Gastrocnemius medialis (tissue), 4 donors: ENCODE measurements at places on chromosomes 1 and 21.

DNA sequence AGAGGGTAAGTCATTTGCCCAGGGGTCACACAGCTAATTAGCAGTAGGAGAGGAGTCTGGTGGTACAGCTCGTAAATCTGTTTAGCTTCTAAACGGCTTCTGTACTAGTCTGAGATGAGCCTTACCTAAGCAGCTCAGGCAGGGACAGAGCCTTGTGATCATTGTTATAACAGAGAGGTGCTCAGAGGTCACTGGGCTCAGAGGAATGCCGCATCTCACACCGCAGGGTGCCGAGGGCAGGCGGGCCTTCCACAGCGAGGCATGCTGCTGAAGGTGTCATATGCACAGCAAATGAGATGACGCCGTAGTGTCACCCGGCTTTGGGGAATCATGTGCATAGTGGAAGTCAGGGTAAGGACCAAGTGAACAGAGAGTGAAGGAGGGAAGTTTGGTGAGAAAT, 305.2 kb upstream of the FMN2 start:
- DNase-seq, result no peak

- DNase-seq, result no peak
Measured at GRCh38 chr1:115006191-115006590, 23.4 kb upstream of the TSHB start.

DNA sequence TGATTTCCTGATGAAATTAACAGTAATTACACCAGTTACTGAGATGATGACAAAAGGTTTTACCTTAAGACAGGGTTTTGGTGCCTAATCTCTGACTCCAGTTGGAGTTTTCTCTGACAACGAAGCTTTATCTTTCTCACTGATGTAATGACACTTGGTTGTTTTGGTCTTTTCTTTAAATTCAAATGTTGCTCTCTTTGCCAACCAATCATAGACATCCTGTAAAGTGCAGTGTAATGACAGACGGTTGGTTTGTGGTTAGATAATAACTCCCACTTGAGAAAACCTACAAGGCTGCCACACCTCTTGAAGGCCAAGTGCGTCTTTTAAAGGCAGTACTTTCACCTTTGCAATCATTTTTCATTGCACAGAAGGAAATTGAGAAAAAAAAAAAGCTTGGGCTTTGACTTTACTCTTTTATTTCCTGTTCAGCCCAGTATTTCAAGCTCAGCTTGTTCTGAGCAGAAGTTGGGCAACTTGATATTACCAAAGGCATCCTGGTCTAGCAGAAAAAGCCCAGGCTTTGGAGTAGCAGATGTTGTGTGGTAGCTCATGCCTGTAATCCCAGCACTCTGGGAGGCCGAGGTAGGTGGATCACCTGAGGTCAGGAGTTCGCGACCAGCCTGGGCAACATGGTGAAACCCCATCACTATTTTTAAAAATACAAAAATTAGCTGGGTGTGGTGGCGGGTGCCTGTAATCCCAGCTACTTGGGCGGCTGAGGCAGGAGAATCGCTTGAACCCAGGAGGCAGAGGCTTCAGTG, 14.9 kb downstream of the PDIK1L start:
- no peak for DNase-seq

GRCh38 chr21:35377505-35378090, 328.5 kb upstream of the RUNX1 start:
- DNase-seq, result no peak

DNA sequence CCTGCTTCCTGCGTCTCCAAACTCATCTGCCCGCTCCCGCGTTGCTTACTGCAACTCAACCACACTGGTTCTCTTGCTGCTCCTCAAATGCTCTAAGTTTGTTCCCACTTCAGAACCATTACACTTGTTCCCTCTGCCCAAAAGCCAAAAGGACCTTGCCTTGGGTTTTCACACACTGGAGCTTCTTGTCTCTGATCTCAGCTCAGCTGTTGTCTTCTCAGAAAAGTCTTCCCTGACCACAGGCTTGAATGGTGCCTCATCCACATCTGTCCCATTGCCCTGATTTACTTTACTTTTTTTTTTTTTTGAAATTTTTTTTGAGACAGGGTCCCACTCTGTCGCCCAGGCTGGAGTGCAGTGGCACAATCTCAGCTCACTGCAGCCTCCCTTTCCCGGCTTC, 44.3 kb upstream of the SYT14 start:
- no peak for DNase-seq

DNA sequence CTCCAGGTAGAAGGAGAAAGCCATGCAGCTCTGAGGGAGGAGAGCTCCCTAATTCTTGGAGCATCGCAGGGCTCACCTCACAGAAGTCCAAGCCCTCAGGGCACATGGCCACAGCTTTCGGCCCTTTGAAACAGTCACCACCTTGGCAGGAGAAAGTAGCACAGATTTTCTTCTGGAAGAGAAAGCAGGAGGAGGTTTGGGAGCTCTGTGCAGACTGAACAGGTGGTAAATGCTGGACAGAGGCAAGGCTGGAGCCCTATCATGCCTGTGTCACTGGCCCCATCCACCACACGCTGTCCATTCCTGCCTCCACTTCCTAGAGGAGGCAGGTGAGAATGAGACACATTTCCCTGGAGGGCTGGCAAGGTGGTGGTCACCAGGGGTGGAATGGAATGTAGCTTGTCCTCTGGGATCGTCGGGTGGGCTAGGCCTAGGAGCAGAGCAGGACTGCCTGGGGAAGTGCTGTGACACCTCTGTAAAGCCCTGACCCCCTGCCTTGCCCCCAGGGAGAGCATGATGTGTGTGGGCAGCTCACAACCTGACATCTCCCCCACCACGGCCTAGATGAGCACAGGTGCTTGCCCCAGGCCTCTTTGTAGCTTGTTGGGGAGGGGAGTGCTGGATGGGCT, 2.8 kb upstream of the INPP5B start:
- no peak for DNase-seq

DNA sequence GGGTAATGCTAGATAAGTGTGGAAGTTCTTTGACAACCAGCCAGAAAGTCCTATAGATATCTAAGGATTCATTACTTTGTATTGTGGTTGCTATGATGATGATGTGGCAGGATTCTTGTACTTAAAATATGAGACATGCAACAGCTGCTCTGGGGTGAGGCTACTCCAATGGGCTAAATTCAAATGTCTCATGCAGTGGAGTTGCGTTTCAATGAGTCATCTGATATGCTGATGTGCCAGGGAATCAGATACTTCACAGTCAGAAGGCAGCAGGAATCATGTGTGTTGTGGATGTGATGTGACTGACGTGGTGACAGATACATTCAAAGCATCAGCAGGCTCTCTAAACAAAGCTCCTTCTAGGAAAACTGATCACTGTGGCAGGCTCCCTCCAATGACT, 66.5 kb downstream of the TSEN15 start:
- DNase-seq, result peak; percentile 65

DNA sequence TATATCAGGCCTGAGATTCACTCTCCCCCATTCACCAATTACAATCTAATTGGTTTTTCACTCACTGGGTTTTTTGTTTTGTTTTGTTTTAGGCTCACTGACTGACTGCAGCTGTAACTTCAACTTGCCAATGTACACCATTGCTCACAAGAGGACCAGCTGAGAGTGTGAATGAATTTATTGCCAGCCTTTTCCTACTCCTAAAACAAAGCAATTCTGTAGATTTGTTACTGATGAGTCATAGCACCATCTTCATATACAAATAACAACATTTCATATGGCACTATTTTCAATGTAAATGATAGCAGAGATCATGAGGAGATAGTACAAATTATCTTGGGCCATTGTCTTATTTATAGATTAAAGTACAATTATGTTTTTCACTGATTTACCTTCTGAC, 76.0 kb upstream of the DPYD start:
- no peak for DNase-seq

GRCh38 chr1:162136760-162137159, 67.3 kb downstream of the NOS1AP start:
- no peak for DNase-seq

DNA sequence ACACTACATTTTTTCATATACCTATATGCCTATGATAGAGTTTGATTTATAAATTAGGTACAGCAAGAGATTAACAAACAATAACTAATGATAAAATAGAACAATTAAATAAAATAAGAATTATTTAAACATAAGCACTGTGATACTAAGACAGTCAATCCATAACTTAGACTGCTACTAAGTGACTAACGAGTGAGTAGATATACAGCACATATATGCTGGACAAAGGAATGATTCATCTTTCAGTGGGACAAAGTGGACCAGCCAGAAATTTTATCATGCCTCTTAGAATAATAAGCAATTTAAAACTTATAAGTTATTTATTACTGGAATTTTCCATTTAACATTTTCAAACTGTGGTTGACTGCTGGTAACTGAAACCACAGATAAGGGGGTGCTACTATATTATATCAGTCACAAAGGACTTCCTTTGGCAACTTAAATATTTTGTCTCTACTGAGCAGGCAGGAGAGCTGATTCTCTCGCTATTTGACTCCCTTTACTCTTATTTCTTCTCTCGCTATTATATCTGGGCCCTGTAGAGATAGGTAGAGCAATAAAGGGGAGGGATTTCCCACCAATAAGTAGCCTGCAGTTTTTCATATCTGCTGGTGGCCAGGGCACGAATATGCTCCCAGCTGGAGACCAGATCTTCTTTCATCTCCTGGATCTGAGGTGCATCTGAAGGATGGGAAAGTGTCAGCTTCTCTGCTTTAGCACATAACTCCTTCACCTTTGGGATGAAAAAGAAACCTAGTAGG, 10.8 kb downstream of the SPTA1 start:
- no peak for DNase-seq

DNA sequence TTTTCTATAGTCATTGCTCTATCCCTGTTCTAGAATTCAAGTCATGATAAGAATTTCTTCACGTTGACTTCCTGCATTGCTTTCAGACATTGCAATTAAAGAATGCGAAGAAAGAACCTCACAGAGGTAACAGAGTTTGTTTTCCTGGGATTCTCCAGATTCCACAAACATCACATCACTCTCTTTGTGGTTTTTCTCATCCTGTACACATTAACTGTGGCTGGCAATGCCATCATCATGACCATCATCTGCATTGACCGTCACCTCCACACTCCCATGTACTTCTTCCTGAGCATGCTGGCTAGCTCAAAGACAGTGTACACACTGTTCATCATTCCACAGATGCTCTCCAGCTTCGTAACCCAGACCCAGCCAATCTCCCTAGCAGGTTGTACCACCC, 10.6 kb downstream of the APCS start:
- no peak for DNase-seq

DNA sequence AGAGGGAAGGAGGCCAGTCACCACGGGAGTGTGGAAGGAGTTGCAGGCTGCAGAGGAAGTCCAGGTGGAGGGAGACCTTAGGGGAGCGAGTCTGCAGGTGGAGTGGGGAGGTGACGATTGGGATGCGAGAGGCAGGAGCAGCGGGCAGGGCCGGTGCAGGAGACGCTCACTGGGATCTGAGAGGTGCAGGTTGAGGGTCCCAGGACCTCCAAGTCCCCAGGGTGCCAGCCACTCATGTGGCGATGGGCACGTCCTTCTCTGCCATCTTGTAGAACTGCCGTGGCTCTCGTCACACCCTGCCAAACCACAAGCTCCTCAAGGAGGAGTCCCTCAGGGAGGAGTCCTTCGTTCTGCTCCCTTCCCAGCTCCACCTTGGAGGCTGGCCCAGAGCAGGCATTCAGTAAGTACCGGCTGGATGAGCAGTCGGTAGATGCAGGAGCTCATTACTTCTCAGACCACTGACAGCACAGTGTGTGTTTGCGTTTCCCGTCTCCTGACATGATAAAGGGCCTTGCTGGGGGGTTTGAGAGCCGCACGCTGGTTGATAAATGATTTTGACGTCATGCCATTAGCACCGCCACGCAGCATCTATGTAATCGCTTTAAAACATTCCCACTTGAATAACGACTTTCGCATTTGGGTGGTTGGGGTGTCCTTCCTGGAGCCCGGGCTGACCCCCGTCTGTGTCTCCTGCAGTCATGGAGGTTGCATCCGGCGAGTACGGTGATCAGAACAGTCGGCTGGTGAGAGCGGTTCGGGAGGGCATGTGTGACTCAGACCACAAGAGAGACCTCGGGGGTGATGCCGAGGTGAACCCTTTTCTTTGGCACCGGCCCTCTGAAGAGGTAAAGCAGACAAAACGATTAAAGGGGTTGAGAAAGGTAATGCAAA, 27.8 kb downstream of the TFF3 start:
- no peak for DNase-seq

GRCh38 chr1:216181590-216181989, 241.7 kb downstream of the USH2A start:
- no peak for DNase-seq

DNA sequence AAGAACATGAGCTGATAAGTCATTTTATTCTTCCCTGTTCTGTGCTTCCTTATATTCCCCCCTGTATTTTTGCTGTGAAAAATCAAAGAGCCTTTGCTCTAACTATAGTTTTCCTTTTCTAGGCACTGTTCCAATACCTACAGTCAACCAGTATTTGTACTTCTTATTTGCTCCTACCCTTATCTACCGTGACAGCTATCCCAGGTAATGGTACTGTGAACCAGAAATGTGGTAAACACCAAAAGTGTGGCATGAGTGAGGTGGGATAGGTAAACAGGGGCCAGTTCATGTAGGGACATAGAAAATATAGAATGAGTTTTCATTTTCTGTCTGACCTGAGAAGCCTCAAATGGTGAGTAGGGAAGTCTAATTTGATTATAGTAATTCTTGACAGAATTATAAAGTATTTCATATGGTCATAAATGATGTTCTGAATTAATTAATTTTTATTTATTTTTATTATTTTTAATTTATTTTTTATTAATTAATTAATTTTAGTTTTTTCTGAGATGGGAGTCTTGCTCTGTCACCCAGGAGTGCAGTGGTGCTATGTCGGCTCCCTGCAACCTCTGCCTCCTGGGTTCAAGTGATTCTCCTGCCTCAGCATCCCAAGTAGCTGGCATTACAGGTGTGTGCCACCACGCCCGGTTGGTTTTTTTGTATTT, 22.9 kb upstream of the AXDND1 start:
- no peak for DNase-seq

- no peak for DNase-seq
Measured at GRCh38 chr1:57033222-57034001, 67.6 kb upstream of the C8B start.

- DNase-seq, result no peak
Measured at GRCh38 chr1:179311149-179311700, 17.6 kb downstream of the SOAT1 start.

DNA sequence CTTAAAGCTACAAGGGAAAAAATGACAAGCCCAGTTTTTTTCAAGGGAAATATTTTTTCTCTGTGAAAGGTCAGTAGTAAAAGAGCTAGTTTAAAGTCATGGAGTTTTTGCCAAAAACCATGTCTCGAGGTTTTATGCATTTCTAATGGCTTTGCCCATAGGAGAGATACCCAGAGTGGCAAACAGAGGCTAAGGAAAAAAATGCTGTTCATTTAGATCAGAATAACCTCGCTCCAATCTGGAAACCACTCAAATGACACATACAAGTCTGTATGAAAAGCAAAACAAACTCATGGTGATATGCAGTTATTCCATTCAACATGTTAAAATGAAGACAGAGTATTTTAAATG, 36.9 kb upstream of the EDEM3 start:
- DNase-seq, result no peak

- DNase-seq, result no peak
Measured at GRCh38 chr1:25003457-25004190, 73.5 kb upstream of the RUNX3 start.

GRCh38 chr1:30840904-30841598, 67.5 kb downstream of the SDC3 start:
- peak; percentile 58 for DNase-seq
